ENCODE measurements at places on chromosomes 2 and 18.

- no peak for DNase-seq
Measured at GRCh38 chr18:8011361-8011760, 444.2 kb downstream of the PTPRM start.

- no peak for DNase-seq
Measured at GRCh38 chr2:218859556-218859987, at the start of gene WNT6. Gene WNT6, plus strand, starts transcription at chr2:218859805. Its CDS starts 233 bp downstream, at chr2:218860038.

- DNase-seq, result no peak
Measured at GRCh38 chr18:67726882-67727281, 210.4 kb upstream of the DSEL start.

GRCh38 chr2:27946530-27947060 lies 56.1 kb downstream of the BABAM2 start:
- no peak for DNase-seq

GRCh38 chr2:218186355-218186766 lies 19.6 kb upstream of the CXCR1 start:
- peak; percentile 35 for DNase-seq

DNA sequence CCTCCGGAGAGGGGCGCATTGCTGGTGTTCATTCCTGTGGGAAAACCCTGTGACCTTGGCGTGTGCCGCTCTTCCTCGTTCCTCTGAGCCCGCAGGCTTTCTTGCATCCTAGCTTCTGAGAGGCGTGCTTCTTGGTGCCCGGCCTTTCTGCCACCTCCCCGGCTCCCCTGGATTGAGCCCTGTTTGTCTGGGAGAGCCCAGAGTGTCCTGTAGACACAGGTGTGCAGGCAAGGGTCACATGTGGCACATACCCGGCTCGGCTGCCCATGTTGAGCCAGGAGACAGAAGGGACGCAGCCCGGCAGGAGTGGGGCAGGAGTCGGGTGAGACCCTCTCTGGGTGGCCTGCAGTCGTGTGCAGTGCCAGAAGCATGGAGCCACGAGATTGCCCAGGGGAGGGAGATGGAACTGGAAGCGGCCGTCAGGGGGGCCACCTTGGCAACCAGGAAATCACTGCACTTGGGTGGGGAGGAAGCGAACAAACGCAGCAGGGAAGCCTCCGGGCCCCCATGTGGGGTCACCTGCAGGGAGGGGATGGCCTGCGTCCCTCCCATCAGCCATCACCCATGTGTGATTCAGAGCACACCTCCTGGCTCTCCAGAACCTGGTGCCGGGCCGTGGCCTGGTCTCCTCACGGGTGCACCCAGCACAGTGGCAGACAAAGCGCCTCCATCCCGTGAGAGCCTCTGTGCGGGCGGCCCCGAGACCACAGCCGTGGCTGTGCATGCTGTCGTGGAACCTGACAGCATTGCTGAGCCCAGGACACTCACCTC lies 92.9 kb downstream of the SH3BP4 start:
- no peak for DNase-seq

GRCh38 chr2:29123617-29124349 lies 8.6 kb downstream of the CLIP4 start:
- no peak for DNase-seq

All from SHP77 treated with DMSO at 0.1 percent for 48 hours (cell line).